GM19239 (cell line): ENCODE measurements at places on chromosomes 7 and 10.

- DNase-seq: no peak
These were observed 531.7 kb downstream of the DNAJB9 start for GRCh38 chr7:109101332-109101731.

DNA sequence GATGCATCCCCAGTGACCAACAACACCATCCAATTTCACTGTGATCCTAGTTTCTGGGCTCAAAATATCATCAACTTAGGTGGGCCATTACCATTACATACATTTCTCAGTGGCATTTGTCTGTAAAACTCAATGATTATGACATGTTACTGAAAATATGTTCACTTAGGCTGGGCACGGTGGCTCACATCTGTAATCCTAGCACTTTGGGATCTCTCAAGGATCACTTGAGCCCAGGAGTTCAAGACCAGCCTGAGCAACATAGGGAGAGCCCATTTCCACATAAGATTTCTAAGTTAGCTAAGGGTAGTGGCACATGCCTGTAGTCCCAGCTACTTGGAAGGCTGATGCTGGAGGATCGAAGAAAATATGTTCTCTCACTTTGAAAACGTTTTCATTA, 91.0 kb downstream of the TRIM24 start:
- no peak for DNase-seq

- no peak for DNase-seq
These were observed 264.0 kb downstream of the ARL4A start for GRCh38 chr7:12951397-12951801.

GRCh38 chr10:98713586-98713985, 266.9 kb upstream of the HPS1 start:
- DNase-seq: no peak

- DNase-seq: no peak
These were observed 319.5 kb upstream of the NFE2L3 start for GRCh38 chr7:25832456-25832855.

DNA sequence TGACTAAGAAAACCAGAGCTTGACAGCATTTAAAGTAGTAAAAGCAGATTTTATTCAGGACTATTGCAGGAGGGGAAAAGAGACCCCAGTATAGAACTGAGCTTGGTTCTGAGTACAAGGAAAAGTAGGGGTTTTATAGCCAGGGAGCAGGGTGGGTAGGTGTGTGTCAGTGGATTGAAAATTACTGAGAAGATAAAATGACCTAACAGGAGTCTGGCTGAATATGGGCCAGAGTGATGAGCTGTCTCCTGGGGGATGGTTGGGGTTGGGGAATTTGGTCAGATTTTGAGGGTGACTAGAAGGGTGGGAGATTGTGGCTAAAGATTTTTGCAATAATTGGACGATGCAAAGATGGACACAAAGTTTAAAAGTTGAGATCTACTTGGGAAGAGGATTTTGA, 114.0 kb downstream of the ST7 start:
- no peak for DNase-seq

- DNase-seq: no peak
These were observed 2.3 kb downstream of the DNMBP start for GRCh38 chr10:100007231-100008141.

DNA sequence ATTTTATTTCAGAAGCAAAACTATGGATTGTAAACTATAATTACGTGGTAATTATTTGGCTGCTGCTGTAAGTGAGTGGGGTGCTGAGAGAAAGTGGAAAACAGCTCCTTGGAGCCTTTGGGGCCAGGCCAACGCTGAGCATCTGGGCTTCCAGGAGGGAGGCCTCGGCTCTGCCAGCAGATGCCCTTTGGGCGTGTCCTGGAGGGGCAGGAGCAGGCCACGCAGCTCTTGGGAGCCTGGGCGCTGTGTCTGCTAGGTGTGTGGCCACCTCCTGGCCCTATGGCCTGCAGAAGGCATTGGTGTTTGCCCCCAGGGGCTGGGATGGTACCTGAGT, 423.3 kb downstream of the GLRX3 start:
- no peak for DNase-seq

DNA sequence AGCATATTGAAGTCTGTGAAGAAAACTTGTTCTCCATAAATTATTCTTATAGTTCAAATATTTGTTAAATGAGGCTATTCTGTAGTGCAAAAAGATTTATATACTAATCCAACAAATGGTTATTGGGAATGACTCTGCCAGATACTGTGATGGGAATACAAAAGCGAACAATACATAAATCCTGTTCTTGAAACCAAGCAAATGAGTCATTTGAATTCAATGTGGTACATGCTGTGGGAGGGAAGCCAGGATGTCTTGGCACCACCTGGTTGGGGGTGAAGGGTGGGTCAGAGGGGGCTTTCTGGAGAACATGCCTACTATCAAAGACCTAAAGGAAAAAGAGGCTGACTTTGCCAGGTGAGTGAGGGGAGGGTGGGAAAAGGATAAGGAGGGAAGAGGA, 594.2 kb downstream of the CALN1 start:
- no peak for DNase-seq

DNA sequence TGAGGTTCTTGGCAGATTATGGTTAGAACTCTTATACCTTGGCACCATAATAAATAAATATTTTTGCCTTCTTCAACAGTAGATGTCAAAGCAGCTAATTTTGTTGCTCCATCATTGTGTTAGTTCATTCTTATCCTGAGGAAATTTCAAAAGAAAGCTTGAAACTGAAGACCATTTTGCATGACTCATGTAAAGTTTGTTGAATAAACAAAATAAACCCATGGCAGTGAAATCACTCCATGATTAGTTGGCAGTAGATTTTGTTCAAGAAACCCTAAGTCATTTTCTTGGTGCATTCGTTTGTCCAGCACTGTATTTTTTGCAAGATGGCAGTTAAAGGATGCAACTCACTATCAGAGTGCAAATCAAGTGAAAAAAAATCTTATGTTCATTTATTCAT, 91.6 kb downstream of the HECW1 start:
- DNase-seq: no peak

GRCh38 chr7:44240983-44241510, 40.3 kb downstream of the YKT6 start:
- DNase-seq: peak; percentile 97

DNA sequence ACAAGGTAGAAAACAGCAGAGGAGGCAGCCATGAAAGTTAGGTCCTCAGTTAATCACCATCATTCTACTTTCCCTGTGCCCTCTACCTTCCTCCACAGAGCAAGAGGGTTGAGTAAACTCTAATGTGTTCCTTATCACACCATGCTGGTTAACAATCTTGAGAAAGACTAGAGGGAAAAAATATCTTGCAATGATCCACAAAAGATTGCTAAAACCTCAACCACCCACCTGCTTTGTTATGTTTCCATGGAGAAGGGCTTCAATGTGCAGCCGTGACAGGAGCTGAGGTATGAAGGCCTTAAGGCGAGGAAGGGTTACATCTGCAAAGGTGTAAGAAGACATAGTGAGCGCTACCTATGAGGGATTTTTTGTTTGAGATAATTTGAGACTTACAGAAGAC, 103.9 kb downstream of the IDE start:
- DNase-seq: no peak

- DNase-seq: no peak
These were observed 135.2 kb upstream of the PODXL start for GRCh38 chr7:131691454-131692130.

- DNase-seq: peak; percentile 77
These were observed 7.5 kb upstream of the RBP3 start for GRCh38 chr10:47340608-47341170.

GRCh38 chr10:113305871-113306270, 247.0 kb upstream of the HABP2 start:
- no peak for DNase-seq

- no peak for DNase-seq
These were observed 175.8 kb downstream of the SH2D4B start for GRCh38 chr10:80713398-80713928.

- no peak for DNase-seq
These were observed 171.5 kb upstream of the CDCA7L start for GRCh38 chr7:22117222-22117621.

DNA sequence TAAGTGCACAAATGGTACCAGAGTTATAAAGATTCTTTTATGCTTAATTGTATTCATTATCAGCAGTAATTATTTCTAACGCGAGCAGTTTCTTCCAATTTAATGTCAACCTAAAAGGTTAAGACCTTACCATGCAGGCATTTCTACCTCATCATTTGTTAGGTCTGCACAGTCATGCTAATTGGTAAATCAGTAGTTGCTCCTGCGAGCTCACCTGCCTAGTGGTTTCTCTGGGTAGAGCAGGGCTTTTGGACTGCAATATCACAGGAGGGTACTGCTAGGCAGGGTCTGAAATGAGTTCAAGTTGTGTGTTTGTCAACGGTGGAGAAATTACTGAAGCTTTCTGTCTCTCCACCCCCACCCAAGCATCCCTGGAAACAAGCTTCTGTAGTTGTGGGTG, 558.5 kb upstream of the MGMT start:
- DNase-seq: no peak

- DNase-seq: no peak
These were observed 282.3 kb downstream of the USP6NL start for GRCh38 chr10:11329062-11329673.

DNA sequence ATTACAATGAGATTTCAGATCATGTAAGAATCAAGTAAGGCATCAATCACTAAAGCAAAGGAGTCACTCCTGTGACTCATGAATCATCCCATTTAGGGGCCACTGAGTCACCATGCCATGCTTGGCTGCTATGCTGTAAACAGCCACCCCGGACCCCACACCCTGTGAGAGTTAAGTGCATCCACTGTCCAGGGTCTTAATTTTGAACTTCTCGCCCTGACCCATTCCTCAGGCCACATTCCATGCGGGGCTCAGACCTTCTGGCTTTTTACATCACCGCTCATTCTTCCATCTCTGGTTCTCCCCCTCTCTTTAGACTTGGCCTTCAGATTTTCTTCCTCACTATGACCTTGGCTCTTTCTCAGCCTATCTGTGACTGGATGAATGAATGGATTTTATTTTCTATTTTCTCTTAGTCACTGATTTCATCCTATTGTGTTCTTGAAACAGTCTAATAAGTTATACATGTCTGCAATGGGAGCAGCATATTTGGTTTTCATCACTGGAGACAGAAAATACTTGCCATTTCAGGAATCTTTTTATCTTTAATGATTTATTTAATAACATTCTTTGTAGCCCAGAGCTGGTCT, 239.6 kb downstream of the SKIDA1 start:
- DNase-seq: no peak

GRCh38 chr7:49850921-49851613, 77.6 kb downstream of the VWC2 start:
- DNase-seq: no peak

GRCh38 chr10:3942937-3943489, 158.0 kb upstream of the KLF6 start:
- DNase-seq: no peak

- DNase-seq: no peak
These were observed 35.4 kb downstream of the CCDC3 start for GRCh38 chr10:12966067-12966466.

DNA sequence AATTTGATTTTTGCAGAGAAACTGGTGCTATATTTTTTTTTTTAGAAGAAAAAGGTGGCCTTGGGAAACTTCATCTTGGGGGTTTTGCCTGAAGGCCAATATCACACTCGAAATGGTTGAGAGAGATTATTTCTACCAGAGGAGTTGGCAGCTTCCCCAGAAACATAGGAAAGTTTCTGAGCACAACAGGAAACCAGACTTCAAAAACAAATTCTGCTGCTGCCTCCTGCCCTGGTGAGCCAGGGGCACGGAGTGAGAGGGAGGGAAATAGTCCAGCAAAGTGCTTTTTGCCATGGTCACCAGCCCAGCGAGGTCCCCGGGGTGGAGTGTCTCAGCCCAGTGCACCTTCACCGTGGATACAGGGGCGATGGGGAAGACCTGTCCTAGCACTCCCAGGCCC, 61.1 kb downstream of the FOXI2 start:
- no peak for DNase-seq

- peak; percentile 39 for DNase-seq
These were observed 138.2 kb downstream of the SVIL start for GRCh38 chr10:29496341-29497162.

DNA sequence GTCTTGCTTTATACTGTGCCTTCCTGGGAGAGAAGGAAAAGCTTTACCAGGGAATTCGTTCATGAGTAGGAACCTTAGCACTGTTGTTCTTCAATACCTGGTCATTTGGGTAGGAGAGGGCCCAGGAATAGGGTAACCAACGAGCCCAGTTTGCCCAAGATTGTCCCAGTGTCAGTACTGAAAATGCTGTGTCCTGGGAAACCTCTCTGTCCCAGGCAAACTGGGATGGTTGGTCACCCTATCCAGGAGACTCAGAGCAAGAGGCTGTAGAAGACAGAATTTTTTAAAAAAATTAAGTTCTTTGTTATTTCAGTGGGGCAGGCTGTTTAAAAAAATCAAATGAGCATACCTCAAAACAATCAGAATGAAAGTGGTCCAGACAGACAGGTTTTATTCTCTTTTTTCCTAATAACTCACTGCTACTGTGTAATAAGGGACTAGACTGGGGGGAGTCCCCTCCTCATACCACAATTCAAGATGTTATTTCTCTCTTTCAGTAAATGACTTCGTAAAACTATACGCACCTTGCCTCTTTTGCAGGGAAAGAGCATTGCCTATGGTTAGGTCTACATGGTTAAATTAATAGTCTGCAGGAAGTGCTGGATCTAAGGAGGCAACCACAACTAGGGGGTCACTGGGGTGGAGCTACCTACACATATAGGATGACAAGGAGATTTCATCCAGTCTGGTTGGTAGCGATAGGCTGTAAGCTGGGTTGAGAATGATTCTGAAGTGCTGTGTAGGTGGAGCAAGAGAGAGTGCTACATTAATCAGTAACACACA, 41.1 kb upstream of the FAM133B start:
- no peak for DNase-seq

GRCh38 chr7:7416031-7416858, 119.4 kb downstream of the COL28A1 start:
- no peak for DNase-seq

DNA sequence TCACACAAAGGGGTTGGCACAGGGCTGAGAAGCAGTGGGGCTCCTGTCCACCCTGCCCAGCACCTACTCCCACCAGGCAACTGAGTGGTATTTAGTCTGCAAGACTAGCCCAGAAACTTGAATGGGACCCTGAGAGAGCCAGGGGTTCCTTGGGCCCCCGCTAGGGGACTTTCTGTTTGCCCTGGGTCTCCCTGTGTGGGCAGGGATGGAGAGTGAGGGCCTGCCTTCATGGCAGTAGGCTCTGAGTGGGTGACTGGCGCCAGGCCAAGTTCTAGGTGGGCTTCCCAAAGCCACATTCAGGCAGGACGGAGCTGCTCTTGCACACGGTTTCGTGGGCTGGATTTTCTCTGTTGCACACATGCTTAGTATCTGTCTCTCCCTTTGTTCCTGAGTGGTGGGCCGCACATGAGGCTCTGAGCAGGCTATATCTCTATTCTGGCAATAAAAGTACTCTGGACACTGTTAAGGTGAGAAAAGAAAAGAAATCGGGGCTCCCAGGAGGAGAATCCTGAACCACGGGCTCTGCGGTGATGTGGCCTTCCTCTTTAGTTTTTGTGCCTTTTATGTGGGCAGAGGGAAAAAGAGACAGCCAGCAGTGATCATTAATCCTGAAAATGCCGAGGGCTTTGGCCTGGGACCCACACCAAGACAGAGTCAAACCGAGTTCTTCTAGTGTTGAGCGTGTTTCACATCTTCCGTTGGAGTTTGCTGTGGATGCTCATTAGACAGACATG, 26.9 kb downstream of the IL2RA start:
- no peak for DNase-seq

GRCh38 chr7:156832195-156832877, 60.6 kb downstream of the LMBR1 start:
- no peak for DNase-seq
